ENCODE measurements at places on chromosomes 12 and 14.
A peak's percentile ranks its signal among the peaks of the same experiment; 100 is the strongest.

DNA sequence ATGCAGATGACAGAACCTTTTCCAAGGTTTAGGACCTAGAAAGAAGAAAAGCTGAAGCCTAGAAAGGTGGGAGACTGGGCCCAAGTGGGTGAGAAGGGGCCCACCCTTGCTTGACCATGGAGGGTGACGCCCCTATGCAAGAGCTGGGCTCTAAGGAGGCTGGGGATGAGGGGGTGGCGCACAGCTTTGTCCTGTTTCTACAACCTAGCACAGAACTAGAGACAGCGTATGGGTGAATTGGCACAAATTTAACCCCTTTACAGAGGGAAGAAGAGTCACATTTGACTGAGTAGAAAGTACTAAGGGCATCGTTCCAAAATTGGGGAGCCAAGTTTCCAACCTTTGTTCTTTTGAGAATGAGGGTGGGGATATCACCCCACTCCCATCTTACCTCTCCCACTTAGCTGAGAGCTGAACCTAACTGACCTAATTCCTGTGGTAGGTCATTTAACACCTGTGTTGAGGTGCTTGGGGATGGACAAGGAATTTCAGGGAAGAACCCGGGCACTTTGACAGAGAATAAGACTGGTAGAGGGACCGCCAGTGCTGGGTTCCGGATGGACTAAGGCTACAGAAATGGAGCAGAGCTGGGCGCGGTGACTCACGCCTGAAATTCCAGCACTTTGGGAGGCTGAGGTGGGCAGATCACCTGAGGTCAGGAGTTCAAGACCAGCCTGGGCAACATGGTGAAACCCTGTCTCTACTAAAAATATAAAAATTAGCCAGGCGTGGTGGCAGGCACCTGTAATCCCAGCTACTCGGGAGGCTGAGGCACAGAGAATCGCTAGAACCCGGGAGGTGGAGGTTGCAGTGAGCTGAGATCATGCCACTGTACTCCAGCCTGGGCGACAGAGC, 5.2 kb downstream of the NFKBIA start:
- H3K4me1 ChIP-seq = peaks cover 58% of the 10 kb centered on the region
- H3K4me3 ChIP-seq = no peak overlapping the region
- H3K36me3 ChIP-seq = peaks cover 45% of the 10 kb centered on the region
- peak overlapping the region; percentile 54 for H3K27ac ChIP-seq
- no peaks in the 10 kb centered on the region for H3K27me3 ChIP-seq

- H3K36me3 ChIP-seq = no peaks in the 10 kb centered on the region
- DNase-seq = peak; percentile 97
- H3K4me1 ChIP-seq = peaks cover 49% of the 10 kb centered on the region
- H3K27ac ChIP-seq = peak overlapping the region; percentile 99
- H3K27me3 ChIP-seq = no peaks in the 10 kb centered on the region
Observed at GRCh38 chr12:49741882-49742620, 694 bp downstream of the TMBIM6 start.

DNA sequence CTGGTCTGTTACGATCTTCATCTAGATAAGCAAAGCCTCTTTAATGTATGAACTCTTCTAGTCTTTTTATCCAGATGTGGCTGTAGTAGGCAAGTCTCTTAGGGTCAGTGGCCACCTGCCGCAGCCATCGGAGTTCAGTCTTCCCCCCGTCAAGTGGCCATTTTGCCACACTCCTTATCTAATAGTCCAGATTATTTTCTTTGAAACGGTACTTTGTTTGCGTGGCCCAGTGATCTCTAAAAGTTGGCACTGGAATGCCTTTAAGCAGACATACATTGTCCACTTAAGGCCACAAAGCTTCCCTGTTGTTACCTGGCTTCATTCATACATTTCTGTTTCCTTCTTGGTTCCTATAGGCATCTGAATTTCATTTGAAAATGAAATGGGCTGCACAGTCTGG, 36.0 kb upstream of the BMAL2 start:
- peaks cover 25% of the 10 kb centered on the region for H3K36me3 ChIP-seq
- H3K4me1 ChIP-seq = peaks cover 8% of the 10 kb centered on the region
- no peaks in the 10 kb centered on the region for H3K27me3 ChIP-seq
- H3K4me3 ChIP-seq = no peak overlapping the region
- no peak for DNase-seq
- no peak overlapping the region for H3K27ac ChIP-seq

GRCh38 chr12:54166567-54167499, 22.0 kb downstream of the SMUG1 start:
- H3K4me1 ChIP-seq = peaks cover 19% of the 10 kb centered on the region
- H3K27me3 ChIP-seq = no peaks in the 10 kb centered on the region
- H3K36me3 ChIP-seq = no peaks in the 10 kb centered on the region
- H3K4me3 ChIP-seq = no peak overlapping the region
- no peak overlapping the region for H3K27ac ChIP-seq

DNA sequence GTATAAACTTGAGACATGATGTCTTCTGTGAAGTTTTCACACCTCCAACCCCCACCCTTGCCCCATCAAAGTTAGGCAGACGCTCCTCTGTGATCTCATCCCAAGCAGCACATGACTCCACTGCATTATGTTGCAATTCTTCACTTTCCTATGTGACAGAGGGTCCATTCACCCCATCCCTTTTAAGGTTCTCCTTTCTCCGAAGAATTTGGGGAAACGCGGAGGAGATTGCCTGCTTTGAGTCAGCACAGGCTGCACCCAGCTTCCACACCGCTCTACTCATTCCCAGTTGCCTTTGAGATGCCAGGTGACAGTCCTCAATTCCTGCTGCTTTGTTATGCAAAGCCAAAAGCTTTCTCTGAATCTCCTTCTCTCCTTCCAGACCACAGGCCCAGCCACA, 61.8 kb downstream of the PHLDA1 start:
- H3K4me1 ChIP-seq = no peaks in the 10 kb centered on the region
- no peaks in the 10 kb centered on the region for H3K36me3 ChIP-seq
- H3K27me3 ChIP-seq = no peaks in the 10 kb centered on the region
- no peak overlapping the region for H3K4me3 ChIP-seq

GRCh38 chr14:78863143-78863542, 693.0 kb downstream of the NRXN3 start:
- H3K4me1 ChIP-seq = no peaks in the 10 kb centered on the region
- H3K27ac ChIP-seq = no peak overlapping the region
- no peaks in the 10 kb centered on the region for H3K36me3 ChIP-seq

- H3K4me3 ChIP-seq = no peak overlapping the region
- H3K36me3 ChIP-seq = no peaks in the 10 kb centered on the region
- peak; percentile 63 for DNase-seq
- no peak overlapping the region for H3K27ac ChIP-seq
Observed at GRCh38 chr14:99786511-99786989, 6.7 kb upstream of the EML1 start.

GRCh38 chr12:108370415-108370814, 31.3 kb upstream of the CMKLR1 start:
- H3K27ac ChIP-seq = no peak overlapping the region
- no peaks in the 10 kb centered on the region for H3K27me3 ChIP-seq
- no peak for DNase-seq

- no peak overlapping the region for H3K27ac ChIP-seq
- H3K27me3 ChIP-seq = peaks cover 7% of the 10 kb centered on the region
- DNase-seq = no peak
- H3K4me1 ChIP-seq = peaks cover 16% of the 10 kb centered on the region
Observed at GRCh38 chr14:58633831-58634230, 3.9 kb upstream of the DACT1 start.

DNA sequence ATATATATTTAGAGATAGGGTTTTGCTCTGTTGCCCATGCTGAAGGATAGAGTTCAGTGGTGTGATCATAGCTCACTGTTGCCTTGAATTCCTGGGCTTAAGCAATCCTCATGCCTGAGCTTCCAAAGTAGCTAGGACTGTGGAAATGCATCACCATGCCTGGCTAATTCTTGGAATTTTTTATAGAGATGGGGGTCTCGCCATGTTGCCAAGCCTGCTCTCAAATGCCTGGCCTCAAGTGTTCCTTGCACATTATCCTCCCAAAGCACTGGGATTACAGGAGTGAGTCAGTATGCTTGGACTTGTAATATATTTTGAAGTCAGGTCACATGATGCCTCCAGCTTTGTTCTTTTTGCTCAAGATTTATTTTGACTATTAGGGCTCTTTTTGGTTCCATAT, 178.0 kb downstream of the RPAP3 start:
- H3K4me1 ChIP-seq = no peaks in the 10 kb centered on the region
- H3K27ac ChIP-seq = no peak overlapping the region
- H3K27me3 ChIP-seq = no peaks in the 10 kb centered on the region
- no peak overlapping the region for H3K4me3 ChIP-seq
- no peaks in the 10 kb centered on the region for H3K36me3 ChIP-seq

GRCh38 chr14:51444353-51445000, 204.4 kb downstream of the TMX1 start:
- H3K27ac ChIP-seq = no peak overlapping the region
- H3K36me3 ChIP-seq = no peaks in the 10 kb centered on the region
- peaks cover 19% of the 10 kb centered on the region for H3K4me1 ChIP-seq
- H3K4me3 ChIP-seq = no peak overlapping the region

DNA sequence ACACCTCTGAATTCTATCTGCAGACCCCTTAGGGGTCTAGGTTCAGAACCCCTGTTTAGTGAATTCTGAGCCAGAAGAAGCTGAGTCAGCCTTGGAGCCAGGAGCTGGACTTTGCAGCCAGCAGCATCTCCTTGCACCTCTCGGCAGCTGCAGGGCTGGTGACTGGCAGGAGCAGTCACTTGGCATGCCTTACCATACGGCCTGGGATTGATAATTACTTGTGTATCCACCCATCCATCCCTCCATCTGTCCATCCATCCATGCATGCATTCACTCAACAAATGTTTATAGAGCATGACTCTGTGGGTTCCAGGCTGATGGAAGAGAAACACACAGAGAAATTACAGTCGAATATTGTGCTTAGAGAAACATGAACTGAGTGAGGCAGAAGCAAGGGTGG, 67.5 kb upstream of the PRIMA1 start:
- H3K4me1 ChIP-seq = no peaks in the 10 kb centered on the region
- H3K27me3 ChIP-seq = peaks cover 9% of the 10 kb centered on the region
- no peak for DNase-seq
- no peaks in the 10 kb centered on the region for H3K36me3 ChIP-seq
- H3K4me3 ChIP-seq = no peak overlapping the region

- H3K27ac ChIP-seq = no peak overlapping the region
- no peaks in the 10 kb centered on the region for H3K36me3 ChIP-seq
- no peaks in the 10 kb centered on the region for H3K27me3 ChIP-seq
Observed at GRCh38 chr14:99552572-99553216, 51.3 kb downstream of the CCDC85C start.

DNA sequence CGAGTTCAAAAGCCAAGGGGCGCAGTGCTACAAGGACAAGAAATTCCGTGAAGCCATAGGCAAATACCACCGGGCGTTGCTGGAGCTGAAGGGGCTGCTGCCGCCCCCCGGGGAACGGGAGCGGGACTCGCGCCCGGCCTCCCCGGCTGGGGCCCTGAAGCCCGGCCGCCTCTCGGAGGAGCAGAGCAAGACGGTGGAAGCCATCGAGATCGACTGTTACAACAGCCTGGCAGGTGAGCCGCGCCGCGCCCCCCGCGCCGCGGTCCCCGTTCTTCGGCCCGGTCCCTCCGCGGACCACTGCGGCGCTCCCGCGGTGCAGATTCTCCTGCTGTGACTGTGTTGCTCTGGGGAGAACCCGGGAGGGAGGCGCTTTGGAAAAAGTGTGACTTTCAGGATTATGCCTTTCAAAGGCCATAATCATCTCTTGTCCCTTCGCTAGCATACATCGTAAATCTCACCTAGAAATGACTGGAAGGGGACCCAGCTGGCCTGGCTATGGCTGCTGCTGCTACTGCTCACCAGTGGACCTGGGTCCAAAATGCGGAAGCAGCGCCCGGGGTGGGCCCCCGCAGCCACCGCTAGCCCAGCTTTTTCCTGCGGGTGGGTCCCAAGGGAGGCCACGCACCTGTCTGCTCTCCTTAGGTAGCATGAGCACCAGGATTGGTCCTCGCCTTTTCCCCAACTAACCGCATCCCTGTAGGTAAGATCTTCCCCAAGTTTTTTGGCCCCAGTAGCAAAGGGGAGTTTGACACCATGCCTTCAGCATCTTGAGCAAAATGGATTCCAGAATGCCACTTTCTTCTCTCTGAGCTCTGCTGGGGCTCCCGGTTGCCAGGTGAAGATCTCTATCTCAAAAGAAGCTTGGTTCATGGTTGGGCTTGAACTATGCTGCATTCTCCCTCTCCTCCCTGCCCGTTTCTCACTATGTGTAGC, 853 bp downstream of the TTC9 start:
- no peaks in the 10 kb centered on the region for H3K36me3 ChIP-seq
- peak overlapping the region; percentile 23 for H3K27ac ChIP-seq
- no peak for DNase-seq
- peaks cover 17% of the 10 kb centered on the region for H3K4me1 ChIP-seq
- H3K4me3 ChIP-seq = peak overlapping the region; percentile 78
- H3K27me3 ChIP-seq = peaks cover 35% of the 10 kb centered on the region

DNA sequence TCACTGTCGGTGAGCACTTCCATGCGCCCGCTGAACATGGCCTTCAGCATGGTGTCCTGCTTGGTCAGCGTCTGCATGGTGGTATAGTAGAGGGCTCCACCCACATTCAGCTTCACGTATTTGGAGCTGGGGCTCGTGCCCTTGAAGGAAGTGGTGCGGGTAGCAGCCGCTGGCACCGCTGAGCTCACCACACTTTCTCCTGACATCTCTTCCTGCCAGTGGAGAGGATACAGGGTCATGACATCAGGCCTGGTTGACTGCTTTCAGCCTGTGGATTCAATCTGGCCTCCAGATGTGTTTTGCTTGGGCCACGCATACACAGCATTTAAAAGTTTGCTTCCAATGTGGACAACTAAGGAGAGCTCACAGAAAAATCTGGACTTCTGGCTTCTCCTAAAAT, 7.6 kb downstream of the KCTD10 start:
- H3K4me3 ChIP-seq = no peak overlapping the region
- no peak for DNase-seq
- H3K4me1 ChIP-seq = peaks cover 57% of the 10 kb centered on the region
- no peak overlapping the region for H3K27ac ChIP-seq
- no peaks in the 10 kb centered on the region for H3K27me3 ChIP-seq

DNA sequence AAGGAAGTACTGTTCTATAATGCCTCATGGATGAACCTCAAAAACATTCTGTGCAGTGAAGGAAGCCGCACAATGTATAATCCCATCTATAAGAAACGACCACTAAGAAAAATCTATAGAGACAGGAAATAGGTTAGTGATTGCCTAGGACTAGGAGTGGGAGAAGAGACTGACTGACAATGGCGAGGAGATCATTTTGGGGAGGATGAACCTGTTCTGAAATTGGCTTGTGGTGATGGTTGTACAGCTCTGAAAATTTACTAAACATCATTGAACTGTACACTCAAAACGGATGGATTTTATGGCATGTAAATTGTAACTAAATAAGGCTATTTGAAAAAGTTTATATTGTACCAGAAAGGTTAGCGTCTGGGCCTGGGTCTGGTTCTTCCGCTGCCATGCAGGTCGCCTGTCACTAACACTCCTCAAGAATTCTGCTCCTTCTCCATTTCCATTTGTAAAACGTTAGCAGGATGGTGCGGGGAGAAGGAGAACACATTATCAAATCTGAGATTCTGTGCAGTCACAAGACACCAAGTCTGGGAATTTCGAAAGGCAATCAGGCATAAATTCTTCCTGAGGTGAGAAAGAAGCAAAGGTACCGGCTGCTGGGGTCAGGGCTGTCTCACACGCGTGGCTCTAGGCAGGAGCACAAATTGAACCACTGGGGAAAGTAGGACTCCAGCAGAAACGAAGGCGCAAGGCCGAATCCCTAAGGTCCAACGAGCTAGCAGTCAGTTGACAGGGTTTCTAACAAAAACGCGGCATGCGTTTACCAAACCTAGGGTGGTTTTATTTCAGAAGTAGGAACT, 845 bp upstream of the COCH start:
- H3K27ac ChIP-seq = no peak overlapping the region
- DNase-seq = no peak
- peaks cover 17% of the 10 kb centered on the region for H3K4me1 ChIP-seq
- H3K4me3 ChIP-seq = peak overlapping the region; percentile 57
- H3K27me3 ChIP-seq = peaks cover 48% of the 10 kb centered on the region
- H3K36me3 ChIP-seq = no peaks in the 10 kb centered on the region

- no peaks in the 10 kb centered on the region for H3K36me3 ChIP-seq
- DNase-seq = no peak
- peak overlapping the region; percentile 96 for H3K27ac ChIP-seq
Observed at GRCh38 chr14:70908935-70909641, 1.8 kb downstream of the PCNX1 start.
